H9 (cell line): ENCODE measurements at places on chromosomes 2 and 18.

GRCh38 chr18:22670914-22671313 lies 253.2 kb upstream of the CTAGE1 start:
- DNase-seq = no peak

GRCh38 chr18:76973520-76974266 lies 151.3 kb downstream of the ZNF236 start:
- no peak for DNase-seq

- DNase-seq = peak; percentile 52
Observed at GRCh38 chr18:76351961-76352581, 143.0 kb downstream of the ZNF516 start.

GRCh38 chr18:10374636-10375293 lies 79.7 kb upstream of the APCDD1 start:
- DNase-seq = peak; percentile 55

- no peak for DNase-seq
Observed at GRCh38 chr2:24924266-24924665, 4.2 kb upstream of the ADCY3 start.

DNA sequence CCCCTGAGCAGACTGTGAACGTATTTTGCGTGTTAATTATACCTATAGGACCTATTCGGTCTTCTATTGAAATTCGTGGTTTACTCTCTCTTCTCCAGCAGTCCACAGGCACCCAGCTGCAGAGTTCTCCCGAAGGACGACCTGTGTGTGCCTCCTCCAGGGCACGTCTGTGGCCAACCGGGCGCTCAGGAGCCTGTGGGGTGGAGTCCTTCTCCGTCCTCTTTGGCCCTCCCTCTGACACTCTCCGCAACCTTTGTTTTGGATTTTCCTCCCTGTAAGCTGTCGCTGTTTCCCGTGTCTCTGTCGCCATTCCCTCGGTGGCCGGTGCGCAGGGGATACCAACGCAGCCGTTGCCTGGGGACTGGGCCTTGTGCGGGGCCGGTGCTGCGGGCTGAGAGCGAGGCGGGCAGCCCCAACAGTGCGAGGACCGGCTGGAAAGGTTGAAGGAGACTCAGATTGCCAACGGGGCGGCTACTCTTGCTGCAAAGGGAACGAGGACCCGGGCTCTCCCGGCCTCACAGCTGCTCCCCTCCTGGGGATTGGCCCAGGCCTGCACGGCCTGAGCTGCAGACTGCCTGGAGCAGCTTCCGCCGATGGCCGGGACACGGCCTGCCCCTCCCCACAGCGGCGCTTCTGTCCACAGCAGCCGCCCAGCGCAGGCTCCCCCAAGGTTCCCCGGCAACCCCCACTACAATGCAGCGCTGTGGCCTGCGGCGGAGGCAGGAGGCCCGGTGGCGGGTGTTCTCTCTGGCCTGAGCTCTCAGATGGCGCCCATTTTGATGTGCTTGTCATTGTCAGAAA lies 221.0 kb downstream of the MTX2 start:
- DNase-seq = peak; percentile 80

DNA sequence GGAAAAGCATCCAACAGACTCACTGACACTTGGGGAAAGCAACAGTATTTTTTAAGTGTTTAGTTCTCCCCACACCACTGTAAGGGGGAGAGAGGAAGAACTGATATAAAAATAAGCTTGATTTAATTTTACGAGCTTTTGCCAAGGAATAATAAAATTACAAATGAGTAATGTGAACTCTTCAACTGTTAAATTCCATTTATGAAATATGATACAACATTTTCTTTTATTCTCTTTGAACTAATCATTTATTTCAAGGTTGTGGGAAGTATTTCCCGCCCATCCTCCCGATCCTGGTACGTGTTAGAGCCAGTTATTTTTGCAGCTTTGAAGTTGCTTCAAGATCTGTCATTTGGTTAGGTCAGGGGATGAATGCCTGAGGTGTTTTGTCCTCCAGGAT lies 35.2 kb downstream of the WDPCP start:
- DNase-seq = no peak

- no peak for DNase-seq
Observed at GRCh38 chr2:230737791-230738226, 25.2 kb downstream of the CAB39 start.

DNA sequence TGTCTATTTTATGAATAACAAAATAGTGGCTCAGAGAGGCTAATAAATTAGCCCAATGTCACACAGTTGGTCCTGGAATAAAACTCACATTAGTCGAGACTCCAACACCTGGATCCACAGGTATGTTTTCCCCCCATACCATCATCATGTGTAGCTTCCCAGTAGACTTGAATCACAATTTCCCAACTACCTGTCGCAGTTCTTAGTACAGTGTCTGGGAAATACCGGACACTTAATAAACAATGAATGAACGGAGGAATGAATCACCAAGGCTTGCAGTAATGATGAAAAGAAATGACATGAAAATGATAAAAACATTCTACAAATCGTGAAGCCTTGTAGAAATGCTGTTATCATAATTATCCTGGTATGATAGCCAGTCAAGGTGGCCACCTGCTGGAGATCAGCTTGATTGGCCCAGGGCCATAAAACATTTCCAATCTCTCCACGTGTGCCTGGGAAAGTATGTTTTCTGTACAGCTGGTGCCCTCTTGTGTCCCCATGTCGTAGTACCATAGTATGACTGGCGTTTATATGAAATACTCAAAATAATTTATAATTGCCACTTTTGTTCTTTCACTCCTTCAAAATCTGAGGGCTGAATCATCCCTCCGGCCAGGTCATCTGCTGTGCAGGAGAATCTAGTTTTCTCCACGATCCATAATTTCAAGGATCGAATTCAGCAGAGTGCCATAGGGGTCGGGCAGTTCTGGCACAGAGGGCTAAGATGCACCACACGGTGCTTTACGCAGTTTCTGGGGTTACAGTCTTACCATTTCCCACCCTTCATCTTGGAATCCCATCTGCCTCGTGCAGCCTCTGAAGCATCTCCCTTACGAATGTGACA lies 95.4 kb downstream of the LAMA1 start:
- no peak for DNase-seq

DNA sequence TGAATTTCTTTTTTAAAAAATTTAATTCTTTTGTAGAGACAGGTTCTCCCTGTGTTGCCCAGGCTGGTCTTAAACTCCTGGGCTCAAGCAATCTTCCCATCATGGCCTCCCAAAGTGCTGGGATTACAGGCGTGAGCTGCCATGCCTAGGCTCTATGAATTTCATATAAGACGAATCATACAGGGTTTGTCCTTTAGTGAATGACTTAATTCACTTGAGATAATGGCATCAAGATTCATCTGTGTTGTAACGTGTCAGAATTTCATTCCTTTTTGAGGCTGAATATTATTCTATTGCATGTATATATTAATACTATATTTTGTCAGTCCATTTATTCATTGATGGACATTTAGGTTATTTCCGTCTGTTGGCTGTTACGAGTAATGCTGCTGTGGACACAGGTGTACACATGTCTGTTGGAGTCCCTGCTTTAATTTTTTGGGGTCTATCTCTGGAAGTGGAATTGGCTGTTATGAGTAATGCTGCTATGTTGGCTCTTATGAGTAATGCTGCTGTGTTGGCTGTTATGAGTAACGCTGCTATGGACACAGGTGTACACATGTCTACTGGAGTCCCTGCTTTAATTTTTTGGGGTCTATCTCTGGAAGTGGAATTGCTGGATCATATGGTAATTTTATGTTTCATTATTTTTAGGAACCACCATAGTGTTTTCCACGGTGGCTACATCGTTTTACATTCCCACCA lies 210.6 kb downstream of the CAMKMT start:
- DNase-seq = no peak

DNA sequence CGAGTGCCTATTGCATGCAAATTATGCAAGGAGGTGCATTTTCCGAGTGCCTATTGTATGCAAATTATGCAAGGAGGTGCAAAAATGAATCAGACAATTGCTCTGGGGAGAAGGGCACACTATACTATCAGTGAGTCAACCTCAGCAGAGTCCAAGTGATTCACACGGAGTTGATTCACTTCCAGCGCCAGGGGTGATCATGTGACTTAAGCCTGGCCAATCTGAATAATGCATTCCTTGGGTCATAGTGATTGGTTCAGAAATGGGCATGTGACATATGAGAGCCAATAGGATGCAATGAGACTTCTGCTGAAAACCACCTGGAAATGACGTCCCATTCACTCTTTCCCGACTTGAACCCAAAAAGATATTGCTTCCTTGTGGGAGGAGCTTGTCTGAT lies 152.2 kb downstream of the DAW1 start:
- DNase-seq = no peak

GRCh38 chr2:223681125-223681524 lies 79.0 kb upstream of the SCG2 start:
- no peak for DNase-seq

DNA sequence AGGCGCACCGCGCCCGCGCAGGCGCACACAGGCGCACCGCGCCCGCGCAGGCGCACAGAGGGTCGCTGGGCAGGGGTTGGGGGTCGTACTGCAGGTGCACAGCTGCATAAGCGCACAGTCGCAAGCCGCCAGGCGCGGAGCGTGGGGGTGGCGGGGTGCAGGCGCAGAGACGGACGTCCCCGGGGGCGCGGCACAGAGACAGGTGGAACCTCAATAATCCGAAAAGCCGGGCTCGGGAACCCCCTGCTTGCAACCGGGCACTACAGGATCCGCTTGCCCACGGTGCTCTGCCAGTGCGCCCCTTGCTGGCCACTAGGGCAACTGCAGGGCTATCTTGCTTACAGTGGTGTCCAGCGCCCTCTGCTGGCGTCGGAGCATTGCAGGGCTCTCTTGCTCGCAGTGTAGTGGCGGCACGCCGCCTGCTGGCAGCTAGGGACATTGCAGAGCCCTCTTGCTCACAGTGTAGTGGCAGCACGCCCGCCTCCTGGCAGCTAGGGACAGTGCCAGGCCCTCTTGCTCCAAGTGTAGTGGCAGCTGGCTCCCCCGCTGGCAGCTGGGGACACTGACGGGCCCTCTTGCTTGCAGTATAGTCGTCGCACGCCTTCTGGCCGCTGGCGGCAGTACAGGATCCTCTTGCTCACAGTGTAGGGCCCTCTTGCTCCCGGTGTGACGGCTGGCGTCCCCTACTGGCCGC lies 34.9 kb downstream of the FAM110C start:
- DNase-seq = peak; percentile 97

- DNase-seq = no peak
Observed at GRCh38 chr18:45250479-45250878, 364.8 kb upstream of the SLC14A2 start.

DNA sequence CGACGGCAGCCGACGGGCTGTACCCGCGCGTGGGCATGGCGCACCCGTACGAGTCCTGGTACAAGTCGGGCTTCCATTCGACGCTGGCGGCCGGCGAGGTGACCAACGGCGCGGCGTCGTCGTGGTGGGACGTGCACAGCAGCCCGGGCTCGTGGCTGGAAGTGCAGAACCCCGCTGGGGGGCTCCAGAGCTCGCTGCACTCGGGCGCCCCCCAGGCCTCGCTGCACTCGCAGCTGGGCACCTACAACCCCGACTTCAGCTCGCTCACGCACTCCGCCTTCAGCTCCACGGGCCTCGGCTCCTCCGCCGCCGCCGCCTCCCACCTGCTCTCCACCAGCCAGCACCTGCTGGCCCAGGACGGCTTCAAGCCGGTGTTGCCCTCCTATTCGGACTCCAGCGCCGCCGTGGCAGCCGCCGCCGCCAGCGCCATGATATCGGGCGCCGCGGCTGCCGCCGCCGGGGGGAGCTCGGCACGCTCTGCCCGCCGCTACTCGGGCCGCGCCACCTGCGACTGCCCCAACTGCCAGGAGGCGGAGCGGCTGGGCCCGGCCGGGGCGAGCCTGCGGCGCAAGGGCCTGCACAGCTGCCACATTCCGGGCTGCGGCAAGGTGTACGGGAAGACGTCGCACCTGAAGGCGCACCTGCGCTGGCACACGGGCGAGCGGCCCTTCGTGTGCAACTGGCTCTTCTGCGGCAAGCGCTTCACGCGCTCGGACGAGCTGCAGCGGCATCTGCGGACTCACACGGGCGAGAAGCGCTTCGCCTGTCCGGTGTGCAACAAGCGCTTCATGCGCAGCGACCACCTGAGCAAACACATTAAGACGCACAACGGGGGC lies 2.0 kb downstream of the SP9 start:
- DNase-seq = peak; percentile 78

GRCh38 chr2:96259497-96259921 lies 6.3 kb downstream of the TMEM127 start:
- DNase-seq = no peak

DNA sequence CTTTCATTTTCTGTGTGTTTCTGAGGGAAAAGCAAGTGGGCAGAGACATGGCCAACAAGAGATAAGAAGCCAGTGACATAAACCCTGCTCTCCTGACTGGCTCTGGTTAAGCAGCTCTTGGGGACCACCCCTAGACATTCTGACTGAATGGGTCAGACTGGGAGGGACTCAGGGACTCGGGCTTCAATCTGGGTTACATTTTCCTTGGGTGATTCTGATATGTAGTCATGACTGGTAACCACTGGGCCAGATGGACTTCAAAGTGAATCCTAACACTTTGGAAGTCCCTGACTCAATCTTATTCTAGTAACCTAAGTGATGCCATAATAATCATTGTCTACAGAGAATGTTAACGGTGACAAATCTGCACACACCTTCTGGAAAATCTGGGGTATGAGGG lies 397.8 kb downstream of the NBAS start:
- no peak for DNase-seq

DNA sequence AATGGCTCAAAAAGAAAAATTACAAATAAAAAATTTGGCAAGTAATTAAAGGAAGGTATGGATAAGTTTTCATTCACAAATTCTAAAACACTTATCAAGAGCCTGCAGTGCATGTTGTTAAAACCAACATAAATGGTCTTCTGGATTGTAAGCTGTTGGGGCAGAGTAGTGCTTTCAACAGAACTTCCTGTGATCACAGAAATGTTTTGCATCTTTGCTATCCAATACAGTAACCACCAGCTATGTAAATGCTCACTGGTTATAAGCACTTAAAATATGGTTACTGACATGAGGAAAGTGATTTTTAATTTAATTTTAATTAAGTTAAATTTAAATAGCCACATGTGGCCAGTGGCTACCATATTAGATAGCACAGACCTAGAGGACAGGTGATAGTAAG lies 133.1 kb downstream of the NBAS start:
- DNase-seq = no peak

- no peak for DNase-seq
Observed at GRCh38 chr2:143694335-143694734, 565.1 kb downstream of the ARHGAP15 start.

- DNase-seq = no peak
Observed at GRCh38 chr18:10544093-10544748, 18.4 kb downstream of the NAPG start.

- DNase-seq = no peak
Observed at GRCh38 chr2:42486145-42486906, 7.5 kb downstream of the KCNG3 start.
